ENCODE measurements at places on chromosomes 2 and 18.

- no peak for DNase-seq
These were observed 399.8 kb downstream of the TMEM182 start for GRCh38 chr2:103161456-103162289.

- DNase-seq, result no peak
These were observed 332.0 kb downstream of the SLC4A3 start for GRCh38 chr2:219959471-219959870.

- DNase-seq, result peak; percentile 67
These were observed 206.4 kb upstream of the ID2 start for GRCh38 chr2:8475349-8476031.

- no peak for DNase-seq
These were observed 1081.3 kb upstream of the TMEFF2 start for GRCh38 chr2:193276069-193276468.
